Left renal pelvis (tissue), 4 donors: ENCODE measurements at places on chromosomes 2 and 18. TPM values are rescaled to one million over a fixed set of nuclear protein-coding genes. Genes with fewer than 3 reads are reported as not detected.

The FKBP7 gene
- 91.1 TPM for polyA plus RNA-seq

DNA sequence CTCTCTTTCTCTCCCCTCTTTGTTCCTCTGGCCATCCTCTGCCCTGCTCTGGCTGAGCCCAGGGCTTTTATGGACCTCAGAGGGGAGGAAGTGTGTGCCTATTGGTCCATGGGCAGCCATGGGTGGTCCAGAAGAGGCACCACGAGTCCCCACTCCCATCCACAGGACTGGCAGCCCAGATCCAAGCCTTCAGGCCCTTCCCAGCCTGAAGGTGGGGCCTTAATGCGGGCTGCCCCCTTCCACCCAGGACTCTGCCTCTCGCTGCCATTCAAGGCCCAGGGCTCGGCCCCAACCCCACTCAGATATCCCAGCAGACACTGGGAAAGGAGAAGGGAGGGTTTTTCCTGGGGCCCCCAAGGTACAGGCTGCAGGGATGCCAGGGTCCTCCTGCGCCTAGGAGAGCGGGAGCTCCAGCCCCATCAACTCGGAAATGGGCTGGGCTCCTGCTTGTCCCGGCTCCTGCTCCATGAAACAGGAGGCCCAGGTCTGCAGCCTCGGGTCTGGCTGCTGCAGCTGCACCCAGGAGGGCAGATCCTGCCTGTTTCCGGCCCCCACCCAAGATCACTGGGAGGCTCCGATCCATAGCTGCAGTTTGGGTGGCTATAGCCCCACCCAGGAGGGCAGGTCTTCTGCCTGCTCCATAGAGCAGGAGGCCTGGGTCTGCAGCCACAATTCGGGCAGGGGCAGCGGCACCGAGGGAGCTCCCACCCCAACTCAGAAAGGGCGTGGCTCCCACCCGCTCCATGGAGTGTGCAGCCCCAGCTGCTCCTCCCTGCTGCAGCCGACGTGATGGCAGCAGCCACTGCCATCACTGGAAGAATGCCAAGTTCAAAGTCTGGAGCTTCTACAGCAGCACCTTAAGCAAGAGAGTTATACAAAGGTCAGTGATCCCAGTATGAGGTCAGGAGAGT, 116.6 kb upstream of the RBBP8 start:
- no peak for DNase-seq

DNA sequence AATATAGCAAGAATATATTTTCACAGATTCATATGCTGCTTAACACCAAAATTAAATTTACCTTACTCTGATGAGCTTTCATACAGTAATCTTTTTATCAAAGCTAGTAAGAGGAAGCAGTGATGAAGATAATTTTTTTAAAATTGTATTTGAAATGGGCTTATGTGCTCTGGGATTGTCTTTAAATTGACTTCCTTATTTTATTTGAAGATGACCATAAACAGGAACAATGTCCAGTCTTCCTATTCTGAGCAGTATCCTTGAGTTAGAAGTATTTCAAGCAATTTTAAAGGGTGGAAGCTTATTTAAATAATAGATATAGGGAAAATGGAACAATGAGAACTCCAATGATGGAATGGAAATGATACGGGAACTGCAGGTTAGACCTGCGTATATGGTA, 211.6 kb downstream of the MCFD2 start:
- no peak for DNase-seq

GRCh38 chr18:23243178-23243577, 107.9 kb downstream of the CABLES1 start:
- DNase-seq: no peak

The TAF4B gene
- polyA plus RNA-seq: 3.8 TPM

The EIF2AK2 gene
- 38.2 TPM for polyA plus RNA-seq

The PRKCE gene
- polyA plus RNA-seq: 8.2 TPM

GRCh38 chr2:40716879-40717278, 265.0 kb upstream of the SLC8A1 start:
- no peak for DNase-seq

The SEPTIN10 gene
- polyA plus RNA-seq: 104 TPM

The ABCB11 gene
- polyA plus RNA-seq: not detected

- DNase-seq: peak; percentile 80
These were observed 821 bp downstream of the TYMS start for GRCh38 chr18:658001-658946.

The KCTD1 gene
- polyA plus RNA-seq: 62.9 TPM

GRCh38 chr2:45232818-45233217, 223.6 kb upstream of the SIX2 start:
- DNase-seq: no peak

DNA sequence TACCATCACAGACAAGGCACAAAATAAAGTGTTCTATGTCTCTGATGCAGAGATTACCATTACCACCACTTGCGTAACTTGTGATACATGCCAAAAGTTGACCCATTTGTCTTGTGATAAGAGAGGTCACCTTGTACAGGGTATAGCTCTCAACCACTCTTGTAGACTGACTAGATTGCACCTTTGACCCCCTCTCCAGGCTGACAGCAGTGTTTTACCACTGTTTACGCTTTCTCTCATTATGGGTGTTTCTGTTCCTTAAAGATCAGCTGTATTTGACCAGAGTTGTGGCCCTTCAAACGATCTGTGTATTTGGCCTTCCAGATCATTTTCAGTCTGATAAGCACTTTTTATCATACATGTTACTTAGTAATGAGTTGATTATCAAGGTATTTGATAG, 215.7 kb upstream of the HNMT start:
- DNase-seq: no peak

DNA sequence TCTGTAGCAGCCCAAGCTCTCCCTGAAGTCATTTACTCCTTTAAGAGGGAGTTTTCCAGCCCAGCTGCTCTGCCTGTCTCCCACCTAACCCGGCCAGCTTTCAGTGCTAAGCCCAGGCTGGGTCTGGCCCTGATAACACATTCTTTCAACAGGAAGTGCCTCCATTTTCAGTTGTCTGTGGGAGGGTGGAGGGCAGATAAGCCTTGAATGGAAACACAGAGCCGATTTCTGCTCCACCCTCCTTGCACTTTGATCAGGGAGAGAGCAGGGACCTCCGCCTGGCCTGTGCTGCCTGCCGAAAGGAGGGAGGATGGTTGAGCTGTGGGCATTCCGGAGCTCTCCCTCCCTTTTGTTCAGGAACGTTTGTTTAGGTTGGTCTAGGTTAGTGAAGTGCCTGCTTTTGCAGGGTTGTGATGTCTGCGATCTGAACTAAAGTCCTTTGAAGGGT, 24.8 kb downstream of the GATA6 start:
- no peak for DNase-seq
